ENCODE measurements at places on chromosomes 11 and 22.

DNA sequence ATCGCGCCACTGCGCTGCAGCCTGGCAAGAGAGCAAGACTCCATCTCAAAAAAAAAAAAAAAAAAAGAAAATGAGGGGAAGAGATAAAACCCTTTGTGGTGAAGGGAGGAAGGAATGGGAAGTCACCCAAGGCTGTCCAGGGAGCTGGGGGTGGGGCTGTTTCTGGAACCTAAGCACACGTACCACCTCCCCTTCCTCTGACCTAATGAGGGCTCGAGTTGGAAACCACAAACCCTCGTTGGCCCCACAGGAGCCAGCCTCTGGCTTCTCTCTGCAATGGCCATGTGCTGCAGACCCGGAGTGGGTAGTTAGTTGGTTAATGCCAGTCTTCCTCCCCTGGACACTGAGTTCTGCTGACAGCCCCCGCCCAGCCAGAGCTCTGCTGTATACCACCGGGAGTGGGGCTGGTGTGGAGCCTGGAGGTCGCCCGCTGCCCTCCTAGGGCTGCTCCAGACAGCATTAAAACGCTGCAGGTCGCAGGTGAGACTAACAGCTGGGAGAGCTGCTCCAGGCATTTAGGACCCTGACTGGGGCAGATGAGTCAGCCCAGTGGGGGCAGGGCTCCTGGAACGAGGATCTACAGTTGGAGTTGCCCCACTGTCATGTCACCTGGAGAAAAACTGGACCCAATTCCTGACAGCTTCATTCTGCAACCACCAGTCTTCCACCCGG is at the start of gene LGALS12:
Gene LGALS12, plus strand, starts transcription at position 228 of the 672 bp plus-strand sequence. Its CDS starts 375 bp downstream, at position 603.
- no peak for DNase-seq

GRCh38 chr22:38115423-38116205 is 5.1 kb upstream of the BAIAP2L2 start:
- no peak for DNase-seq

- no peak for DNase-seq
Measured at GRCh38 chr22:41364955-41365354, 16.8 kb upstream of the TEF start.

- no peak for DNase-seq
Measured at GRCh38 chr11:70585236-70585545, 186.9 kb downstream of the CTTN start.

GRCh38 chr11:57224537-57224936 is 12.5 kb downstream of the APLNR start:
- DNase-seq, result peak; percentile 53

GRCh38 chr11:6646918-6647679 is 8.5 kb downstream of the DCHS1 start:
- DNase-seq, result peak; percentile 56

- no peak for DNase-seq
Measured at GRCh38 chr11:104690241-104690640, 208.0 kb downstream of the CASP12 start.

DNA sequence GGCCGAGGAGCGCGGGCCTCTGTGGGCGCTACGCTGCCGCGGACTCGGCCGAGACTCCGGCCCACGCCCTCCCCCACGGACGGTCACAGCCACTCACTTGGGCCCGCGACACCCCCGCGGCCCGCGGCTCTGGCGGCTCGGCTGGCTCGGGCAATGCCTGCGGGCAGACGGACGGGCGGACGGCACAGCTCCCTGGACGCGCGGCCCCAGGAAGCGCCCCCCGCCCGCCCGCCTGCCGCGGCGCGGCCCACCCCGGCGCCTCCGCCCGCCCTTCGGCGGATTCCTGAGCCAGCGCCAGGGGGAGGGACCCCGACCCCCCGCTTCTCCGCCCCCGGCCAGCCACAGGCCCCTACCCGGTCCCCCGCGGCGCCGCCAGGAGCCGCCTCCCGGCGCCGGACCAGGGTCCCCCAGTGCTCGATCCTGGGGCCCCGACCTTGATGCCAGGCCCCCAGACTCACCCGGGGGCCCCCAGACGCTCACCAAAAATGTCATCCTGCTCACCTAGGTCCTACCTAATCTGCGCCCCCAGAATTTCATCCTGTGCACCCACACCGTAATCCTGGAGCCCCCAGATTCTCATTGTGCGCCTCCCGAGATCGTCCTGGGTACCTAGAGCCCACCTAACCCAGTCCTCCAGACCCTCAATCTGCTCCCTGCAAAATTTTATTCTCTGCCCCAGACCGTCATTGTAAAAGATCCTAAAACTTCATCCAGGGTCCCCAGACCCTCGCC is at the start of gene EFEMP2:
Gene EFEMP2, minus strand, starts transcription at position 215 of the 732 bp plus-strand sequence. CDS start 446 bp downstream, outside the sequence.
- DNase-seq, result no peak

- peak; percentile 69 for DNase-seq
Measured at GRCh38 chr11:127994736-127995135, 592.6 kb downstream of the ETS1 start.

DNA sequence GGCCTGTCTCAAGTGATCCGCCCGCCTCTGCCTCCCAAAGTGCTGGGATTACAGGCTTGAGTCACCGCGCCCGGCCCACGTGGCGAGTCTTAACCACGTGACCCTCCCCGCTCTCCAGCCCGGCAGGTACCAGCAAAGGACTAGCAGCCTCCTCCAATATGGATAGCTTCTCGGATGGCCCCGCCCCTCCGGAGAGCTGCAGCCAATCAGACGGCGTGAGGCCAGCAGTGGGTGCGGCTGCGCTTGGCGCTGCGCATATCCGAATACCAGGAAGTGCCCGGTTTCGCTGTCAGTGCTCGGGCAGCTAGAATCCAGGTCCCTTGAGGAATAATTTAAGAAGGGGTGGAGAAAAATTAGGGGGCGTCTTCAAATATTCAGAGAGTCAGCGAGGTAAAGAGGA is 14.7 kb upstream of the PISD start:
- peak; percentile 74 for DNase-seq
